Stimulated activated CD8-positive, alpha-beta memory T cell treated with anti-CD3 and anti-CD28 coated beads, Interleukin-7, amount 100 ng/mL, for 24 hours (primary cell): ENCODE measurements at places on chromosomes 3 and 15.
A peak's percentile ranks its signal among the peaks of the same experiment; 100 is the strongest.

DNA sequence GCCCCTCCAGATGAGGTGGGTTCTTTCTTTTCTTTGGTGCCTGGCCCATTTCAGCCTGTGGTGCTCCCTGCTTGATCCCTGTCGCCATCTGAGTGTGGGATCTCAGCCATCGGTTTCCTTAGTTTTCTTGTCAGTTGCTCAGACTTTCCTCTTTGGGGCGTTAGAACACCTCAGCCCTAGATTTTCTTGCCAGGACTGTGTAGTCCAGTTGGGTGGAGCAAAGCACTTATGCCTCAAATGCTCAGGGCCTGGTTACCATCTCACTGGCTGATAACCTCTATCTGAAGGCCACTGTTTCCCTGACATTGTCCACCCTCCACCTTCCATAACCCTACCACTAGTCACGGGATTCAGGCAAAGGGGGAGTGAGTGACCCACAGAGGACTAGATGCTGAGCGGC is 208.7 kb upstream of the BHLHE40 start:
- DNase-seq = no peak

GRCh38 chr3:62955126-62955525 is 79.9 kb upstream of the CADPS start:
- no peak for DNase-seq

- no peak for DNase-seq
These were observed 89.6 kb upstream of the RAP2B start for GRCh38 chr3:153072382-153072781.

DNA sequence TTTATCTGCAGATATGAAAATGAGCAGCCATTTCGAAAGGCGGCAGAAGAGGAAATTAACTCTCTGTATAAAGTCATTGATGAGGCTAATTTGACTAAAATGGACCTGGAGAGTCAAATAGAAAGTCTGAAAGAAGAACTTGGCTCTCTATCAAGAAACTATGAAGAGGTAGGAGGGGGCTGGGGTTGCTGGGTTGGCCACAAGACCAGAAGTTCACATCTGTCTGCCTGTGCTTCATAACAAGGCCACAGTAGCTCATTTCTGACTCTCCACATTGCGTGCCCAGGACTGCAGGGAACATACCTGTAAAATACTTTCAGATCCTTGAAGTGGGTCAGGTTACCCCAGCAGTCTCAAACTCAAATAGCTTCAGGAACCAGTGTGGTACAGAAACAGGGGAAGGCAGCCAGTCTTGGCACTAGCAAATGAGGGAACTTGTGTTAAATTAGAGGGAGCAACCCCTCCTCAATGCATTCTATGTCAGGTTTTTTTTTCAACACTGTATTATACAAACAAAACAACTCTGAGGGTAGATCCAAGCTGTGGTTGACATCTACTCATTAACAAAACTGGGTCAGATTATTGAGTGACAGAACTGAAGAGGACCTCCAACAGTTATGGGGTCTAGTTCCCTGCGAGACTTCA is 48.7 kb downstream of the BFSP2 start:
- peak; percentile 8 for DNase-seq

GRCh38 chr3:106176734-106177133 is 307.9 kb upstream of the CBLB start:
- no peak for DNase-seq

- DNase-seq = no peak
These were observed 769.5 kb downstream of the AGBL1 start for GRCh38 chr15:86849136-86849535.

DNA sequence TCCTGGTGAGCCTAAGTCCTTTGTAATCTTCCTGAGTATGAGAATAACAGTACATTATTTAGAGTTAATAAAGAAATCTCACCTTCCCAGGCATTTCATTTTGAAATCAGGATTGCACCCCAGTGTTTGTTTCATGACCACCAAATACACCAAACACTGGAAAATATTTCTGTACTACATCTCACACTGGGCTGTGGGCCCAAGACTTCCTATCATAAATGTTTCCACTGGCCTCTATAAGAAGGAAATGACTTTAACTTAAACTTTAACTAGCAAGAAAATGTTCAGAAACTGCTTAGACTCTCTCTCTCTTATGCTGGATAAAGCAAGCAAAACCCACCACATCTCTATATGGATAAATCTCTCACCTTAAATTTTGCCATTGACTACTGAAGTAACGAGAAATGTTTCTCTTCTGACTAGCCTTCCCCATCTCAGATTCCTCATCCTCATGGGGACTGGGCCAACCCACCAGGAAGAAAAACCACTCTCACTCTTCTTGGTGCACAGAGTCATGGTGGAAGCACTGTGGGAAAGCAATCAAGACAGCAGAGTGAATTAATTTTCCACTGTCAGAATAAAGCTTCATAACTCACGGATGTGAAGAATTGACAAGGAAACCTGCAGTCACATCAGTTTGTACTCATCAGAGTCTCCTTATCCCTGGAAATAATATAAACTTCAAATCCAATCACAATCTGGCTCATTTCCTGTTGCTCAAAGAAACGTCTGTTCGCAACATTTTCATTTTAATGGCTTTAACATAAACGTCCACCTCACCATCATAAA is 859.6 kb downstream of the EPHA3 start:
- DNase-seq = no peak

DNA sequence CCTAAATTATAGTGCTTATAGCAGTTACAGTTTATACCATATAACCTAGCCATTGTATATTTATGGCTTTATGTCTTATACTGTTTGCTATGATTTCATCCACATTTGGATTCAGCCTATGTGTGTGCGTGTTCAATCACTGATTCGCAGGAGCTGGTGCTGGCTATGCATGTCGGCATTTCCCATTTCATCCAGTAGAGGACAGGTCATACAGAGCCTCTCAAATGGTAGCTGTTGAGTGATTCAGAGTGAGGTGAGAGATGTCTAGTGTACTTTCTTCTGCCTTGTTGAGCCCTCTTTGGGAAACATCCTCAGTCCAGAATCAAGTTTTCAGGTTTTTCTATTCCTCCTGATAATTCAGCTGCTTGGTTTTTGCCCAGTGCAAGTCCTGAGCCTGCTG is 76.1 kb downstream of the FRMD4B start:
- DNase-seq = no peak

DNA sequence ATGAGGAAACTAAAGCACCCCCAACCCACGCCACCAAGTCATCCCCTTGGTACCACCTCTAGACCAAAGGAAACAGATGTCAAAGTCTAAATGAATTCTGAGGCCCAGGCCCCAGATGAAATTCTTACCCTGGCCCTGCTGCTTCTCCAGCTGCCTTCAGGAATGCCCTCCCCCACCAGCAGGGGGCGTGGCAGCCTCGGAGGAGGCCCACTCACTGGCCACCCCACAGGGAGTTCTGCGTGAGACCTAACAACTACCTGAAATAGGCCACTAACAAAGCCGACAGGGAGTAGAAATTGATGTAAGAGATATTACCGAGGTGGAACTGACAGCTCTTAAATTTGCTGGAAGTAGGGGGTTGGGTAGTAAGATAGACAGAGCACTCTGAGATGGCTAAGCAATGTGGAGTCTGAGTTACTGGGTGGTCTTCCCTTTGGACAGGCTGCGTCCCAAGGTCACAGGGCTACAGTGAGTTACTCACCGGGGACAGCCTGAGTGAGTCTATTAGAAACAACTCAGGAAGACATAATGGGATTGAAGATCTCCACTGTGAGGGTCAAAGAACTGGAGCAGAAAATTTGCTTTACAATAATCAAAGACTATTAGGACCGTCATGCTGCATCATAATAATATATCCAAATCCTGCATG is 240.7 kb downstream of the SHOX2 start:
- DNase-seq = peak; percentile 12
